IMR-90 (cell line): ENCODE measurements at places on chromosomes 2 and 18. TPM values are rescaled to one million over a fixed set of nuclear protein-coding genes. Genes with fewer than 3 reads are reported as not detected.

The RAB11FIP5 gene
- 21.4 and 21.5 TPM in 2 replicates for total RNA-seq

The IAH1 gene
- 58.6 and 89.8 TPM in 2 replicates for total RNA-seq

The CHRNA1 gene
- 0.56 and 0.90 TPM in 2 replicates for total RNA-seq

The ALKAL2 gene
- total RNA-seq, result not detected in 2 replicates

The IKZF2 gene
- total RNA-seq, result 19.4 and 25.5 TPM in 2 replicates

The ABCG8 gene
- not detected in 2 replicates for total RNA-seq

The C2orf15 gene
- total RNA-seq, result under 0.01 TPM in 1 of 2 replicates, not detected in the other

The C18orf32 gene
- 3.6 and 4.7 TPM in 2 replicates for total RNA-seq

The PTGR3 gene
- total RNA-seq, result 16.1 and 16.9 TPM in 2 replicates
